ENCODE measurements at places on chromosomes 6 and 20. TPM values are rescaled to one million over a fixed set of nuclear protein-coding genes. Genes with fewer than 3 reads are reported as not detected.

Gene CST2
- not detected for total RNA-seq

Gene PHF3
- total RNA-seq, result 46.2 TPM

Gene FOXS1
- total RNA-seq, result not detected

Gene CFAP61
- total RNA-seq, result not detected

Gene VARS2
- 79.5 TPM for total RNA-seq

Gene FBXL4
- 13.3 TPM for total RNA-seq

Gene MUC21
- not detected for total RNA-seq

Gene TCFL5
- 5.8 TPM for total RNA-seq

Gene OOEP
- total RNA-seq, result not detected

Gene PAK5
- total RNA-seq, result not detected

Gene SLC22A2
- total RNA-seq, result not detected

Gene STX11
- 39.0 TPM for total RNA-seq

Gene MCCD1
- total RNA-seq, result not detected

Gene COL19A1
- total RNA-seq, result 0.36 TPM

Gene KCNG1
- 1.2 TPM for total RNA-seq

Gene NKAIN2
- not detected for total RNA-seq

Gene TFAP2D
- total RNA-seq, result not detected

Gene TNFAIP3
- 222 TPM for total RNA-seq

Gene TAF4
- total RNA-seq, result 15.2 TPM

Gene METTL24
- 0.27 TPM for total RNA-seq

Gene VSTM2L
- not detected for total RNA-seq

Gene ULBP2
- 0.43 TPM for total RNA-seq

Gene CCN6
- 0.30 TPM for total RNA-seq

Gene MAPK13
- total RNA-seq, result 53.0 TPM

Gene HUS1B
- 1.0 TPM for total RNA-seq

Gene ANGPT4
- not detected for total RNA-seq

Gene CASS4
- 3.4 TPM for total RNA-seq

Gene SMIM28
- not detected for total RNA-seq

Gene KHDRBS2
- not detected for total RNA-seq

Gene TNF
- total RNA-seq, result 115 TPM

Gene EYA4
- not detected for total RNA-seq

Gene SAPCD1
- total RNA-seq, result 9.5 TPM

Gene SYCP2
- 3.2 TPM for total RNA-seq

Gene EYS
- not detected for total RNA-seq

Gene SMLR1
- total RNA-seq, result not detected

Gene TP53INP2
- total RNA-seq, result 2.9 TPM

Gene CAP2
- not detected for total RNA-seq

Gene C20orf202
- total RNA-seq, result not detected

Gene GSTA2
- total RNA-seq, result not detected

Gene ZNF337
- total RNA-seq, result 11.2 TPM

Gene CALHM6
- total RNA-seq, result 7.4 TPM

Gene LY6G6D
- total RNA-seq, result not detected
